Cardiac muscle cell (in vitro differentiated cells and primary cell): ENCODE measurements at places on chromosomes 2 and 18. TPM values are rescaled to one million over a fixed set of nuclear protein-coding genes. Genes with fewer than 3 reads are reported as not detected.

Gene CDH20
- not detected in 2 replicates for total RNA-seq

Gene NYAP2
- total RNA-seq = not detected in 2 replicates

Gene CAPN14
- total RNA-seq = 0.21 and 0.39 TPM in 2 replicates

Gene CCBE1
- 1.5 and 1.8 TPM in 2 replicates for total RNA-seq

Gene ST8SIA5
- 0.67 TPM in 1 of 2 replicates, not detected in the other for total RNA-seq

Gene GTF2A1L
- total RNA-seq = 1.4 and 1.9 TPM in 2 replicates

Gene KIF5C
- 3.0 TPM in 2 replicates for total RNA-seq

Gene CHRND
- 0.09 TPM in 1 of 2 replicates, not detected in the other for total RNA-seq

Gene CHRNG
- total RNA-seq = 0.04 TPM in 1 of 2 replicates, not detected in the other

Gene ABI2
- total RNA-seq = 63.5 and 76.8 TPM in 2 replicates

Gene TMEM37
- 1.5 and 4.3 TPM in 2 replicates for total RNA-seq

Gene PLGLB1
- 0.92 and 2.7 TPM in 2 replicates for total RNA-seq

Gene EGR4
- 0.06 TPM in 1 of 2 replicates, not detected in the other for total RNA-seq
